ENCODE measurements at places on chromosomes 4 and X. TPM values are rescaled to one million over a fixed set of nuclear protein-coding genes. Genes with fewer than 3 reads are reported as not detected.

GRCh38 chrX:149267878-149268813, 237.0 kb downstream of the IDS start:
- DNase-seq: no peak

- no peak for DNase-seq
Measured at GRCh38 chr4:138320831-138321230, 78.7 kb upstream of the SLC7A11 start.

- no peak for DNase-seq
Measured at GRCh38 chr4:53633608-53634007, 42.3 kb upstream of the LNX1 start.

- no peak for DNase-seq
Measured at GRCh38 chr4:168876106-168876505, 133.9 kb downstream of the CBR4 start.

DNA sequence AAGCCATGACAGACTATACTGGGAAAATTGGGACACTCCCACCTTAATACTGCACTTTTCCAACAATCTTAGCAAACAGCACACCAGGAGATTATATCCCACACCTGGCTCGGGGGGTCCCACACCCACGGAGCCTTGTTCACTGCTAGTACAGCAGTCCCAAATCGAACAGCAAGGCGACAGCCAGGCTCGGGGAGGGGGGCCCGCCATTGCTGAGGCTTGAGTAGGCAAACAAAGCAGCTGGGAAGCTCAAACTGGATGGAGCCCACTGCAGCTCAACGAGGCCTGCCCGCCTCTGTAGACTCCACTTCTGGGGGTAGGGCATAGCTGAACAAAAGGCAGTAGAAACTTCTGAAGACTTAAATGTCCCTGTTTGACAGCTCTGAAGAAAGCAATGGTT, 118.3 kb downstream of the MAGEB5 start:
- DNase-seq: no peak

- no peak for DNase-seq
Measured at GRCh38 chr4:137414802-137415201, 117.5 kb downstream of the PCDH18 start.

DNA sequence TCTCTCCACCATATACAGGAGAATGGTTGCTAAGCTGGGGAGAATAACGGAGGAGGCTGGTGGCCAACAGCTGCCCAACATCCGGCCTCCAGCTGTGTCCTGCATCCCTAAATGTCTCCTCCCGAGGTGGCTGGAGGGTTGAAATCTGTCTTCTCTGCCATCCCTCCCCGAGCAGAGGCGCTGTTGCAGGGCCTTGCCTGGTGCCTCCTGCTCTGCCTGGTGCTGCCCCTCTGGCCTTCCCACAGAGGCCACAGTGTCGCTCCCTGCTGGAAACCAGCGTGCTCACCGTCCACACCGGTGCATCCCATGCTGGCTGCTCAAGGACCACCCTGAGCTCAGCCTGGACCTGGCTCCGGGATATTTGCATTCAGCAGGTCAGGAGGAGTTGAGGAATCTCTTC, 115.2 kb downstream of the ENPP6 start:
- no peak for DNase-seq

GRCh38 chr4:22521240-22521639, 5.4 kb upstream of the ADGRA3 start:
- no peak for DNase-seq

- DNase-seq: no peak
Measured at GRCh38 chr4:54077812-54078211, 13.4 kb upstream of the CHIC2 start.

- no peak for DNase-seq
Measured at GRCh38 chrX:34848281-34848680, 94.3 kb upstream of the FAM47B start.

The SASH3 gene
- total RNA-seq: 26.7 TPM

The YY2 gene
- 2.7 TPM for total RNA-seq

The SERTM2 gene
- total RNA-seq: not detected

The LRCH2 gene
- total RNA-seq: 2.2 TPM

The CD38 gene
- total RNA-seq: 9.2 TPM

The TRIML2 gene
- not detected for total RNA-seq

The RADX gene
- total RNA-seq: 4.3 TPM

The TCP11X2 gene
- not detected for total RNA-seq
